Omental fat pad (tissue), 4 donors: ENCODE measurements at places on chromosomes 2 and 18.

DNA sequence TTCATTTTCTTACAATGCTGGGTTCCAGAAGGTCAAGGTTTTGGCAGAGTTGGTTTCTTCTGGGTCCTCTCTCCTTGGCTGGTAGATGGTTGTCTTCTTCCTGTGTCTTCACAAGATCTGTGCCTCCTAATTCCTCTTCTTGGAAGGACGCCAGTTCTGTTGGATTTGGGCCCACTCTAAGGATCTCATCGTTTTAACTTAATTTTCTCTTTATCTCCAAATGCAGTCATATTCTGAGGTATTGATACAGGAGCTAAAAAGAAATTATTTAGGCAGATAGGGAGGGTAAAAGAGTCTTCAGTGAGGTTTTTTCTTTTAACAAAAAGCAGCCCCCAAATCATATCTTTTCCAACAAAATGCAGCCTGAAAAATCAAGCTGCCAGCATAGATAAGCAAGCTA lies 998.4 kb downstream of the SOCS6 start:
- no peak for DNase-seq

DNA sequence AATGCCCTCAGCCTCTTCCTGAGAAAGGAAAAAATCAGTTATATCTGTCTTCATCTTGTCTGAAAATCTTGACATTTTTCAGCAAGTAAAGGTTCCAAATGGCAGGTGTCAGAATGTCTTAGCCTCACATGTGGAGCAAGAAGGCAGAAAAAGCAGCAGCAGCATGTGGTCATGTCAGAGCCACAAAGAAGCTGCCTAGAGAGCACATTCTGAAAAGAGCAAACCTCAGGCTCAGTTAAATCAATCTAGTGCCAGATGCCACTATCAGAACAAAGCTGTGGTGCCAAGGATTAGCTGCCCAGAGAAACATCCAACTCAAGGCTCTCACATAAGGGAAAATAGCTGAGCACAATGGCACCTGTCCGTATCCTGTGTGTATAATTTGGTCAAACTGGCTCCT lies 105.9 kb downstream of the SRBD1 start:
- DNase-seq = no peak

- no peak for DNase-seq
Observed at GRCh38 chr18:74519320-74520095, 14.8 kb upstream of the CNDP1 start.

DNA sequence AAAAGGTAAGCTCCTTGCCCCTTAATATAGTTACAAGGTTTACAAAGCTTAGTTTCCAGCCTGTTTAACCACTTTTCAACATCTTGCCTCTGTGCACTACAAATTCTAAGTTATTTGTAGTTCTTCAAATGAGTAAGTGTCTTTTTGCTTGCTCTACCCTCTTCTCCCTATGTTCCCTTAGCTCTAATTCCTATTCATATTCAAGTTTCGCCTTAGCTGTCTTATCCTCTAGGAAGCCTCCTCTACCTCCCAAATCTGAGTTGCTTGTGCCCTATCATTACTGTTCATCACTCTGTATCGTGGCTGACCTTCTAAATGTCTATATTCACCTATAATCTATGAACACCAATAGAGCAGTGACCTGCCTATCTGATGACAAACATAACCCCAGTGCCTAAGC lies 25.3 kb downstream of the NRXN1 start:
- DNase-seq = no peak

GRCh38 chr2:201127152-201127511 lies 11.2 kb downstream of the CFLAR start:
- DNase-seq = no peak

GRCh38 chr2:162333968-162334367 lies 10.0 kb upstream of the GCA start:
- no peak for DNase-seq

GRCh38 chr2:229714736-229715541 lies 584 bp upstream of the DNER start:
- no peak for DNase-seq

GRCh38 chr18:73861771-73862170 lies 285.9 kb downstream of the FBXO15 start:
- DNase-seq = no peak

DNA sequence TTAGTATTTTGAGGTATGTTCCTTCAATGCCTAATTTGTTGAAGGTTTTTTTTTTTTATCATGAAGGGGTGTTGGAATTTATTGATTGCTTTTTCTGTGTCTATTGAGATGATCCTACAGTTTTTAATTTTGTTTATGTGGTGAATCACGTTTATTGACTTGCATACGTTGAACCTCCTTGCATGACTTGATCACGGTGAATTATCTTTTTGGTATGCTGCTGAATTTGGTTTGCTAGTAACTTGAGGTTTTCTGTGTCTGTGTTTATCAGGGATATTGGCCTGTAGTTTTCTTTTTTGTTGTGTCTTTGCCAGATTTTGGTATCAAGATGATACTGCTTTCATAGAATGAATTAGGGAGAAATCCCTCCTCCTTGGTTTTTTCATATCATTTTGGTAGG lies 23.9 kb downstream of the CLIP4 start:
- no peak for DNase-seq

DNA sequence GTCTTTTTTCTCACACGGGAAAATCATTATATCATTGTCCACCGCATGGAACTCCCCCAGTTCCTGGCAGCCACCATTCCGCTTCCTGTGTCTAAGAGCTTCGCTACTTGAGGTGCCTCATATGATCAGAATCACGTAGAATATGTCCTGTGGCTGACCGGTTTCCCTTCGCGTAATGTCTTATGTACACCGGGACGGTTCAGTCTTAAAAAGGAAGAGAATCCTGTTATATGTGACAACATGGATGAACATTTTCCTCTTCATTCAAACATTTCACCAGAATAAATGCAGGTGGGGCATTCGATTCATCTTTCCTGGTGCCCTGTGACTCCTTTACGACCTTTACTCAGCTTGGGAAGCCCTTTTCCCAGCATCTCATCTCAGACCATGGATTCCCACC lies 131.7 kb upstream of the TWIST2 start:
- no peak for DNase-seq

- no peak for DNase-seq
Observed at GRCh38 chr2:234678711-234679110, 181.8 kb upstream of the ARL4C start.

GRCh38 chr2:226336283-226336682 lies 463.3 kb downstream of the IRS1 start:
- no peak for DNase-seq
